ENCODE measurements at places on chromosomes 6 and 20. TPM values are rescaled to one million over a fixed set of nuclear protein-coding genes. Genes with fewer than 3 reads are reported as not detected.

Gene IP6K3
- total RNA-seq, result 0.27 TPM

- no peak overlapping the region for H3K27ac ChIP-seq
- no peak overlapping the region for H3K4me3 ChIP-seq
- no peak for DNase-seq
- no peaks in the 10 kb centered on the region for H3K27me3 ChIP-seq
- H3K36me3 ChIP-seq, result no peaks in the 10 kb centered on the region
Observed at GRCh38 chr20:6053064-6053775, 640 bp downstream of the LRRN4 start.

Gene BMP7
- total RNA-seq, result not detected

DNA sequence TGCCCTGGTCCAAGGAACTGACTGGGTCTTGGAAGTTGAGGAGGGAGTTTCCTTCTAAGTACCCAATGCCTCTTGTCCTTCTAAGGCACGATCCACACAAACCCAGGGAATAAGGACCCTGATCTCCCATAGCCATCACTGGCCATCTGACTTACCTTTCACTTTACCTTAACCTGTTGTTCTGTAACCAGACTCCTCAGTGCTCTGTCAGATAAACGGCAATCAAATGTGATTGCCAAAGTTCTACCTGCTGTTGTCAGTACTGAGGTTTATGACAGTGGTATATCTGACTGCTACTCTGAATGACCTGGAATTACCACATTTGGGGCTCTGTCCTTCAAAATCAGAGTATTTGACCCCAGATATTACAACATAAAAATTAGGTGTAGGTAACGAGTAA lies 49.8 kb downstream of the HMGN3 start:
- peaks cover 4% of the 10 kb centered on the region for H3K4me1 ChIP-seq
- no peaks in the 10 kb centered on the region for H3K36me3 ChIP-seq
- H3K4me3 ChIP-seq, result no peak overlapping the region
- no peaks in the 10 kb centered on the region for H3K27me3 ChIP-seq
- H3K27ac ChIP-seq, result no peak overlapping the region
- no peak for DNase-seq

Gene PAK1IP1
- 7.3 TPM for total RNA-seq

GRCh38 chr6:132076452-132076851 lies 125.3 kb upstream of the CCN2 start:
- no peaks in the 10 kb centered on the region for H3K27me3 ChIP-seq
- H3K4me3 ChIP-seq, result no peak overlapping the region
- H3K36me3 ChIP-seq, result no peaks in the 10 kb centered on the region
- DNase-seq, result no peak

- DNase-seq, result no peak
- no peak overlapping the region for H3K27ac ChIP-seq
- H3K4me3 ChIP-seq, result peak overlapping the region; percentile 9
Observed at GRCh38 chr6:87122477-87122876, 27.6 kb upstream of the CGA start.

DNA sequence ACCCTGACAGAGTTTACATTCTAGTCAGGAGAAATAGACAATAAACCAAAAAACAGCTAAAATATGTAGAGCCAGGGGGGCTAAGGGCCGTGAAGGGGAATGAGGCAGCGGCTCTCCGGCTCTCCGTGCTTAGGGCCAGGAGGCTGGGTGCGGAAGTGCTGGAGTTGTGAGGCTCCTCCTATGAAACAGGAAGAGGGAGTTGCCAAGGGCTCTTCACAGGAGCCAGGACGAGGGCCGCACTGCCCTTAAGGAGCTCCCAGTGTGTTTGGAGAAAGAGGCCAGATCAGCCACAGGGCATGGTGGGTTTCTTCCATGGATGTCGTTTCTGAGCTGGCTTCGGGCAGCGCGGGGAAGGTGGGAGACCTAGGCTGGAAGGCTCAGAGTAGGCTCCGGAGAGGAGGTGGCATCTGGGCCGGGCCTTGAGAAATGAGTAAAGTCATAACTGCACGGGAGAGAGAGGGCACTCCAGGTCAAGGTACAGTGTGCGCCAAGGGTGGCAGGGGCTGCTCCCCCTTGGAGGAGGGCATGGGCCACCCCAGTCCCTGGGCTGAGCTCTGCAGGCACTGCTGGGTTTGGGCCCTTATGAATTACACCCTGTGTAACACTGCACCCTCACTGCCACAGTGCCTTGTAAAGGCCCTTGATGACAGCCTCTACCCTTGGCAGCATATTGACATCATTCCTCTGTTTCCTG lies 20.8 kb upstream of the MLN start:
- no peaks in the 10 kb centered on the region for H3K27me3 ChIP-seq
- H3K4me3 ChIP-seq, result no peak overlapping the region
- peaks cover 8% of the 10 kb centered on the region for H3K4me1 ChIP-seq
- no peak overlapping the region for H3K27ac ChIP-seq
- DNase-seq, result no peak

Gene DEFB121
- total RNA-seq, result not detected

DNA sequence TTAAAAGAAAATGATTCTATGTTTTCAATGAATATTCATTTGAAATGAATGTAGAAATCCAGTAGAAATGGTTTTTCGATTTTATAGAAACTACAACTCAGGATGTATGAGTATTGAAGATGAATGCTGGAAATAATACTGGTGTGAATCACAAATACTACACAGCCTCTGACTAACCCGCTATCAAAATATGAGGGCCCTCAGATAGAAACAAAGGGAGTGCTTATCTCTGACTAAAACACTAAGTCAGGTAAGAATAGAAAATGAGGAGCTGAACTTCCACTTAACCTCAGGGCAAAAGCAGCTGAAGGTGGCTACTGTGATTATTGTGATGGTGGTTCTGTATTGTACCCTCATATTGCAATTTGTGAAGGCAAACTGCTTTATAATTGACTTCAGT lies 220.9 kb upstream of the RNF217 start:
- H3K36me3 ChIP-seq, result no peaks in the 10 kb centered on the region
- no peaks in the 10 kb centered on the region for H3K27me3 ChIP-seq
- H3K27ac ChIP-seq, result no peak overlapping the region

GRCh38 chr6:148445620-148446019 lies 103.0 kb downstream of the SASH1 start:
- H3K27ac ChIP-seq, result no peak overlapping the region
- H3K4me1 ChIP-seq, result peaks cover 32% of the 10 kb centered on the region
- no peaks in the 10 kb centered on the region for H3K27me3 ChIP-seq
- no peak for DNase-seq

DNA sequence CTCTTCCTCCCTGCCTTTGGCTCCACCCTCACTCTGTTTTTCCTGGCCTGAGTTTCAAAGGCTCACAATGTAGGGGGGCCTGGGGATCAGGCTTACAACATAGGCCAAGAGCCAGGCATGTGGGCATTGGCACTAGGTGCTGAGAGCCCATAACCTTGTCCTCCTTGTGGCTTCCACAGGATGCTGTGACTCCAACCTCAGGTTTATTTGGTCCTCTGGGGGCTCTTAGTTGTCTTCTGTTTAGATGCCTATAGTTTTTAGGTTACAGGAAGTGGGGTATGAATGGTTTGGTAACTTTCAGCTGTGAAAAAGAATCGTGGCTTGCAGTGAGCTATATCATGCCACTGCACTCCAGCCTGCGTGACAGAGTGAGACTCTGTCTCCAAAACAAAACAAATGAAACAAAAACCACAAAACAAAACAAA lies 25.6 kb downstream of the MMP24 start:
- H3K36me3 ChIP-seq, result no peaks in the 10 kb centered on the region
- H3K4me1 ChIP-seq, result no peaks in the 10 kb centered on the region
- H3K27me3 ChIP-seq, result no peaks in the 10 kb centered on the region
- no peak overlapping the region for H3K4me3 ChIP-seq
- no peak for DNase-seq
- no peak overlapping the region for H3K27ac ChIP-seq

DNA sequence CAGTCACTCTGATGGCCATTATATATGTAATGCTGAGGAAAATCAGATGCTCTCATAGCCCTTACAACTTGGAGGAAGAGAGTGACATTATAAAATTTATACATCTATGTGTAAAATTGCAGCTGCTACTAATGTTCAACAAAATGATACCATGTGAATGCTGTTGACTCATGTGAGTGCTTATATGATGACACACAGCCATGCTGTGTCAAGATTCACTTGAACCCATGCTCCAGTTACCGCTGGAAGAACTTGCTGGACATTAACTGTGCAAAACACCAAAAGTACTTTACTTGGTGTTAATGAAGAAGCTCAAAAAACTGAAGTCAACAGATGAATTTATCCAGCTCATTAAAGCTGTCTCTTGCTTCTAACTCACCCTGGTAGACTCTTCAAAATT lies 318.9 kb upstream of the PLCB4 start:
- H3K4me1 ChIP-seq, result no peaks in the 10 kb centered on the region
- H3K36me3 ChIP-seq, result no peaks in the 10 kb centered on the region
- H3K27ac ChIP-seq, result no peak overlapping the region
- DNase-seq, result no peak
- no peak overlapping the region for H3K4me3 ChIP-seq

GRCh38 chr20:49477200-49477599 lies 5.3 kb downstream of the KCNB1 start:
- DNase-seq, result no peak
- H3K27ac ChIP-seq, result no peak overlapping the region
- H3K36me3 ChIP-seq, result no peaks in the 10 kb centered on the region

GRCh38 chr20:18166241-18166881 lies 28.7 kb downstream of the KAT14 start:
- no peak overlapping the region for H3K4me3 ChIP-seq
- no peak for DNase-seq
- no peaks in the 10 kb centered on the region for H3K27me3 ChIP-seq
- H3K27ac ChIP-seq, result no peak overlapping the region
- peaks cover 19% of the 10 kb centered on the region for H3K36me3 ChIP-seq
- H3K4me1 ChIP-seq, result no peaks in the 10 kb centered on the region

Gene MTO1
- 25.3 TPM for total RNA-seq

GRCh38 chr6:47352966-47353365 lies 43.3 kb upstream of the TNFRSF21 start:
- H3K4me1 ChIP-seq, result no peaks in the 10 kb centered on the region
- H3K4me3 ChIP-seq, result no peak overlapping the region
- no peaks in the 10 kb centered on the region for H3K36me3 ChIP-seq
- no peaks in the 10 kb centered on the region for H3K27me3 ChIP-seq
- no peak overlapping the region for H3K27ac ChIP-seq
- DNase-seq, result no peak

DNA sequence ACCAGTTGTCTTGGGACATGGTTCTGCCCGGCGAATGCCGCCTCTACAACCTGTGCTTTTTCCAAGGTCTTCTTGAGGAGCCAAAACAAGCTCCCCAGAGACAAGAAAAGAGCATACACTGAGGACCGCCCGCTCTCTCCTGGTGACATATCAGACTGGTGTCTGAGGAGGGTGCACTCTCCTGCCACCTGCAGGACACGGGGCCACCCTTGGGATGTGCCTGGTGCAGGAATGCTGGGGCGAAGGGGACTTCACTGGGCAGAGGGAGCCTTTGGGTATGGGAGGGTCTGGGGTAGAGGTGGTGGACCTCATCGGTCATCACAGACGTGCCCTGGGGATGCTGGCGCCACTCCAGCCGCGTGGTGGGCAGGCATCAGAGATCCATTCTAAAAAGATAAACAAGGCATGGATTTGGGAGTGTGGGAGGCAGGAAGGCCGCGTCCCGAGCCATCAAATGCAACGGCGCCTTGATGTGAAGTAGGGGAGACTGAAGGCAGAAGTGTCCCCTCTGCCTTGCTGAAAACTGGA lies 163.3 kb downstream of the CD83 start:
- H3K4me1 ChIP-seq, result peaks cover 28% of the 10 kb centered on the region
- H3K27ac ChIP-seq, result no peak overlapping the region
- no peak for DNase-seq
- H3K36me3 ChIP-seq, result no peaks in the 10 kb centered on the region

Gene TINAG
- not detected for total RNA-seq

Gene GTSF1L
- not detected for total RNA-seq

GRCh38 chr6:104413767-104414166 lies 446.0 kb downstream of the HACE1 start:
- no peaks in the 10 kb centered on the region for H3K27me3 ChIP-seq
- H3K36me3 ChIP-seq, result no peaks in the 10 kb centered on the region
- H3K4me3 ChIP-seq, result no peak overlapping the region
- no peak overlapping the region for H3K27ac ChIP-seq

DNA sequence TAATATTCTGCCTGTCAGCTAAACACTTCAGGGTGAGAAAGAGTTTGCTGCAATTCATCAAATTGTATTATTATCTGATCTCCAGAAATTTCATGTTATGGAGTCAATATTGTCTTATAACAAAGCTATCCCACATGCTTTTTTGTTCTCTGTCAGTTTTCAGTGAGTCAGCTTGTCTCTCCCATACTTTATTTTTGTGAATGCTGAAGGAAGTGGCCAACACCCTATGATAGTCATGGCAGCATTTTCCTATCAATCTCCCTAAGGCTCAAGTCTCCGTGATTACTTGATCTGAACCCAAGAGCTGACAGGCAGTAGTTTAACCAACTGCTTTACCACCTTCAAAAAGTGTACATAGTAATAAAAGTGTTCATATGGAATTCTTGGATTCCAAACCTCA lies 42.2 kb downstream of the RFPL4B start:
- no peak overlapping the region for H3K27ac ChIP-seq
- DNase-seq, result no peak
- H3K36me3 ChIP-seq, result no peaks in the 10 kb centered on the region
- H3K27me3 ChIP-seq, result no peaks in the 10 kb centered on the region
- H3K4me1 ChIP-seq, result no peaks in the 10 kb centered on the region
- no peak overlapping the region for H3K4me3 ChIP-seq

Measured in thoracic aorta (tissue), 2 donors.